Midbrain (tissue), 1 donor: ENCODE measurements at places on chromosomes 4 and X.

- DNase-seq = no peak
Measured at GRCh38 chr4:105306820-105307219, 160.1 kb downstream of the TET2 start.

DNA sequence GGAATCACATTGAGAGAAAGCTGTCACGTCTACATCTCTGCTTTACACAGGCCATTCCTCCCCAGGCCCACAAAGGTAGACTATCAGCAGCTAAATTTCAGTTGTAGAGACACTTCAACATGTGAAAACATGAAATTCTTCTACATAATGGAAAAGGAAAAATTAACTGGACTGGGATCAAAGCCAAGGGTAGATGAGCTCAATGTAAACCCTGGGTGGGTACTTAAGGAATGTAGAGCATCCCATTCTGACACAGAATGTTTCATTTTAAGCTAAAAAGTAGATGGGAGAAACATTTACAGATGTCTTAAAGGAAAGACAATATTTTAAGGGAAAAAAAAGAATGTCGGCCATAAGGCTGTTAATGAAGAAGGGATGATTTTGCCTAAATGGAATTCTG is 51.3 kb upstream of the NPNT start:
- no peak for DNase-seq

DNA sequence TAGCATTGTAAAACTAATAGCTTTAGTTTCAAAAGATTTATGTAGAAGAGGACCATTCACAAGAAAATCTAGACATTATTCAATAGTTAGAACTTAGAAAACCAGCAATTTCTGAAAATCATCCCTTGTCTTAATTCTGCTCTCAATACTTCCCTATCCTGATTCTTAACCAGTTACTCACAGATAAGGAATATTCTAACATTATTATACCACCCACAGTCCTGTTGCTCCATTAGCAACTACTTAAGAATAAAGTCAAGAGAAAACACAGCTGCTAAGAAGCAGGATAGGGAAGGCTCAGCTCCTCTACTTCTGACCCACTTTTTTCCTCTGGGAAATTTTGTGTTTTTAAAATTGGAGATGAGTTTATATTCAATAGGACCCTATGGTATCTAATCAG is 47.7 kb downstream of the PHKA1 start:
- no peak for DNase-seq

DNA sequence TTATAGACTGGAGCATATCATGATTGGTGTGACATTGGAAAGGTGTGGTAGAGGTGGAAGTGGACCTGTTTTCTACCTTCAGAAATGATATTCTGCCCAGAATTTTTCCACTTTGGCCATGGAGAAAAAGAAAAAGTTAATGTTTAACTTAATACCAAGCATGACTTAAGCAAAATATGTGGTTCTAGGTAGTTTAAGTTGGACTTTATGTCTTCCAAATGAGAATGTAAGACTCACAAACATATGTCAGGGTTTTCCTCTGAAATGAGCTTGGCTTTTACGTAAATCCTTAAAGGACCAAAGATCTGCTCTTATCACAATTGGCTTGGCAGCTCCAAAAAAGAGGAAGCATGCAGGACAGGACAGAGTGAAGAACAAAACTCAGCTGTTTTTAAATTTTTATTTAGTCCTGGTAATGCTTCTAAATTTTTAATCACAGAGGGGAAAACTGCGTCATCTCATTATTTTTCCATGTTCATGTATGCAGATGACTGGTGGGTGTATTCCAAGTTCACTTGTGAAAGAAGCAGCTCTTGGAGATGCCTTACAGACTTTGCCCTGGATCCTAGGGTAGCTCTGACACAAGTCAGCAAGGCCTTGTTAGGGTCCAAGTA is 98.2 kb downstream of the ANK2 start:
- DNase-seq = no peak

DNA sequence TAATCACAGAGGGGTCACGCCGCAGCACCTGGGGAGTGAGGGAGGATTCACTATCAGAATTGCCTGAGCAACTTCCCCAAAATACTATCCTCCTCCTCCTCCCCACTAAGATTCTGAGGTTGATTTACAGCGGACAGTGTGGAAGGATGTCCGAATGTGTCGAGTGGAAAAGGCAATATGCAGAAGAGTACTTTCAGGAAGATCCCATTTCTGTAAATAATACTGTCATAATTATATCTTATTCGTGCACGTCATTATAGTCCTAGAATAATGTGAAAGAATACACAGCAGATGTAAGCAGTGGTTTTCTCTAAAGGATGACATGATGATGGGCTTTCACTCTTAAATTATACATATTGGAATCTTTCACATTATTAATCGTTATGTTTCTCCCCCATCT is 149.8 kb upstream of the NOCT start:
- no peak for DNase-seq

GRCh38 chr4:91935217-91935616 is 368.5 kb upstream of the GRID2 start:
- no peak for DNase-seq

DNA sequence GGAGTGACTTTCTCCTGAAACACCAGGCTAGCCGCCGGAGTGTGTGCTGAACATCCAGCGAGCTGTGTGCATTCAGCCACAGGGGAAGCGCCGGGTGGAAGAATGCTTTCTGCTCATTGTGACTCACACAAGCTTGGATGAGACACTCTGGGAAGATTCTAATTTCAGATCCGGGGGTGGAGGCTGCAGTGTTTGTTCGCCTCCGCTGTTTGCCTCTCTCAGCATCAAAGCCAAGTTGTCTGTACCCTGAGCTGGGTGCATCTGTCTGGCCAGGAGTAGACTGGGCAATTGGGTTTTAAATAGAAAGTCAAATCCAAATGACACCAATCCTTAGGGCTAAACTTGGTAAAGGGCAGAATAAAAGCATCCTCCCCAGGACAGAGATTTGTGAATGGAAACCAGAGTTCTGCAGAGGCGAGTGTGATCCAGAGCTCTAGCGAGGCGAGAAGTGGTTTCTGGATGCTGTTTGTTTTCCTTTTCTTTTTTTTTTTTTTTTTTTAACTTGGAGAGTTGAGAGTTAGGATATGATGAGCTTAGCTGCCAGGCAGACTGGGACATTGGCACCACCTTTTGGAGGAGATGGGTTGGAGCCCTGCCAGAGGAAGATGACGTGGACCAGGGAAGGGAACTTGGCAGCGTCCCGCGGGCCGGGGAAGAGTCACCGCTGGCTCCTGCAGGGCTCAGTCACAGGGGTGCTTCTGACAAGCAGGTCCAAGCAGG is 196.0 kb upstream of the PSAPL1 start:
- peak; percentile 35 for DNase-seq

GRCh38 chrX:96861661-96862060 is 22.0 kb upstream of the RPA4 start:
- DNase-seq = no peak

GRCh38 chr4:18075823-18076433 is 54.4 kb upstream of the LCORL start:
- DNase-seq = no peak

DNA sequence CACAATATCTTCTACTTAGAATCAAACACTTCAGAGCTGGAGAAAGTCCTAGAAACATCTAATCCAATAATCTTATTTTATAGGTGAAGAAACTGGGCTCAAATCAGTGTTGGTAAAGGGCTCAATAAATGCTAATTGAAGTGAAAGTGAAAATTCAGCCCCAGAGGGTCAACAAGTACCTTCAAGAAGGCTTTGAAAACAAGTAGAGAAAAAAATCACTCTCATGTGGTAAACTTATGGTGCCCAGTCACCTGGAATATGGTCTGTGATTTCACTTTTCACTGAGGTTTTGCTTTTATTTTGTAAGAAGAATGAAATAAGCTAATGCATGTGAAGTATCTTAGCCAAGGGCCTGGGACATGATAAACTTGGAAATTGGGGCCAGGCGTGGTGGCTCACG is 29.1 kb upstream of the EIF4E start:
- no peak for DNase-seq

DNA sequence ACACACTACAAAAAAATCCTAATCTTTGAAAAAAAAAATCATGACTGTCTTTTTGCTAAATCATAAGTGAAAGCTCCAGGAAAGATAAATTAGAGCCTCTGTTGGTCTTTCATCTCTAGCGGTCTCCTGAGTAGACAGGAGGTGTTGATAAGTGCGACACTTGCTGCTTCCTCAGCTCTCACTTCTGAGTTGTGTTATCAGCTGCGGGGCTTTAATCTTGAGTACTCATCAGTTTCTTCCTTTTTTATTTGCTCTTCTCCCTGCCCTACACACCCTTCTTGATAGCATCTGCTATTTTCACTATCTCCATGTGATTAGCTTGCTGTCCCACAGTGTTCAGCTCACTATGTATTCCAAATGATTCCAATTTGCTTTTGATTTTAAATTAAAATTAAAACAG is 1449.2 kb downstream of the C4orf33 start:
- no peak for DNase-seq

- no peak for DNase-seq
Measured at GRCh38 chrX:318068-318738, 393 bp downstream of the GTPBP6 start.

DNA sequence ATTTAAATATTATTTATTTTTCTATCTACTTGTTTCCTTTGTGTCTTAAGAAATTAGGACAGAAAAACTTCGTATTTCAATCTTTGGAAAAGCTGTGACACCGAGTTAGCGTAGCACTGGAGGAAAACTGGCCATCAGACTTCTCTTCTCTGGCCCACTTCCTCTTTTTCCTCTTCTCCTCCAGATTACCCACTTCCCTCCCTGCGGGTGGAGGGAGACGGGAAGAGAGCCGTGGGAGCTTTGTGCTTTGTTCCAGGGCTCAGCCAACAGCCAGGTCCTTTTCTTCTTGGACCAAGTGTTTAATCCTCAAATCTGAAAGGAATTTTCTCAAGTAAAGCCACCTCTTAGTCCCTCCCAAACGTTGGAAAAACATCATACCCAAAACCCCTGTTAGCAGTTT is 29.7 kb downstream of the OFD1 start:
- peak; percentile 50 for DNase-seq

DNA sequence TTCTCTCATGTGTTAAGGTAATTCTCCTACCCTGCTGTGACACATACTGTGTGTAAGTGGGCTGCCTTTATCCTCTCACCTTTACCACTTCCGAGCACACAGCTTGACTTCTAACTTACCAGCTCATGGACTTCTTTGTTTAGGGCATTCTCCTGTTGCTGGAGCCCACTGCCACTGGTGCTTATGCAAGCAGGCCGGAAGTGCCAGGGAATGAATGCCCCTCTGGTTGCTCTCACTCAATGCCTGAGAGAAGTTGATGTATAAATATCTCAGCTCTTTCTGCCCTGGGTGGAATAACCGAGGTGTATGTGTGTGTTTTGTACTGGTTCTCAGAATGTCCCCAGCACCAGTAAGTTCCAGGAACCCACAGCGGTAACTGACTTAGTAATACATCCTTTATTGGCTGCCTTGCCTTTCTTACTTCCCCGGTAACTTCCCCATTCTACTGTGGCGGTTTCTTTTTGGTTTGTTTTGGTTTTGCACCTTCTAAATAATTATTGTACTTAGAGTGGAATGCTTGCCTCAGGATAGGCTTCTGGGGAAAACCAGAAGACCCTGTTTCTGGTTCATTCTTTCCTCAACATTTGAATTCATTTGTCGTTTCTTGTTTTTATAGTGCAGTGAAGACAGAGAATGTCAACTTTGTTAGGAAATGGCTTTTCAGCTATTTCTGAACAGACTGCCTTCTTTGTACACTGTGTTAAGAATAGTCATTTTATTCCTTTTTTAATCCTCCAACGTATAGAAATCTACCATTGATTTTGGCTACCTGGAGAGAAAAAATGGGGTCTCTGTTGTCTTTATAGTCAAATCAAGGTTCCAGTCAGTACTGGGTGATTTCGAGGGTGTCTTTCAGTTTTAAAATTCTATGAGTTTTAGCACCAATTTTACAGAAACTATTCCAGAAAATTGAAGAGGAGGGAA is 45.4 kb downstream of the CXorf58 start:
- peak; percentile 6 for DNase-seq

DNA sequence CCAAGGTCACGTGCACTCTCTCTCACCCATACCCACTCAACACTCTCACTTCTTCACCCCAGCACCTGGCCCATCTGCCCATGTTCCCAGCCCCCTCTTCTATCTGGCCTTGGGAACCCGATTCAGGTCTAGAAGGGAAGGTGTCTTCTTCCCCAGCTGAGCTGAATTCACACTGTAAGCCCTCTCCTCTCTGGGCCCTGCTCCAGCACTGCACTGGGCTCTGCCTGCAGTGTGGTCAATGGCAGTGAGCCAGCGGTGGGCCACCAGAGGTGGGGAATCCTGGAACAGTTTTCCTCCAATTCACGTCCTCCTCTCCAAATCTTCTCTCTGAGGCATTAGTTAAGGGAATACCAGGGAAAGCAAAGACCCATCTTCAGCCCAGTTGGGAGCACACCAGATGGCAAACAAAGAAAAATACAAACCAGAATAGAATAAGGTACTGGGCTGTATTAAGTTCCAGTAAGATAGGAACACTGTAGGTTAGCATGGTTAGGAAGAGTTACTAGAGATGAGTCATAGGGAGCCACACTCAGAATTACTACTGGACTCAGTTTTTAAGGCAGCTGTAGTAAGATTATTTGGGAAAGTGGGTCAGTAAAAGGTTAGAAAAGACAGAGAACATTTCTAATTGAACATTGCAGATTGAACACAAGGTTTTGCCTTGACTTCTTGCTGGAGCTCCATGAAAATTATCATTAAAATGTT is 5.0 kb downstream of the AWAT2 start:
- no peak for DNase-seq

DNA sequence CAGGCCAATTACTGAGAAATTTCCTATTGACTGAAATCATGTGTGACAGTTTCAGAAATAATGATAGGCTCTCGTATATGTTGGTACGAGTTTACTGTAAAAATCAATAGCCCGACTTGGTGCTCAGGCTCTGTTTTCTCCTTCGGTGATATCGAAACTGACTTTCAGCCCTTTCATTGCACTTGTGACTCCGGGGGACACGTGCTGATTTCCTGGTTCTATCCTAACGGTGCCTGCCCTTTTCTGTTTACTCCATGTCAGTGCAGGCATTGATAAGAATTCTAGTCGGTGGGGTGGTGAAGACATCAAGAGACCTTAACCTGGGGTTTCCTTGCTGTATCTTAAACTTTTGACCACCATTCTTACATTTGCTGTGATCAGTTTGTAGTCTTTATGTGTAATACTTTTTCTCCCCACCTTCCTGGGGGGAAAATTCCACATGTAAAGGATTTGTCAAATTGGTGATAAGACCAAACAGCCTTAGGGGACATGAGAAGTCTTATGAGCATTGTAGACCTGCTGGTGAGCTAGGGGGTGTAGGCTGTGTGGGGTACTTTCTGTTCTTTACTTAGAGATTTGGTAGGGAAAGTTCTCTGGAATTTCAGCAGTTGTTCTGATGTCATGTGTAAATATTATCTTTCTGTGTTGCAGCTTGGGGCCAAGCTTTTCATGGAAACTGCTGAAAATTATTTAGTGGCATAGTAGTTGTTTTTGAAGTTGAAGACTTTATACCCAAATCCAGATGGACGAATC is 52.7 kb downstream of the TMEM131L start:
- no peak for DNase-seq
